ENCODE measurements at places on chromosomes 11 and 22.

- DNase-seq: no peak
Observed at GRCh38 chr11:65243797-65244196, 18.0 kb upstream of the POLA2 start.

- DNase-seq: no peak
Observed at GRCh38 chr22:29702931-29703501, 16.8 kb upstream of the CABP7 start.

DNA sequence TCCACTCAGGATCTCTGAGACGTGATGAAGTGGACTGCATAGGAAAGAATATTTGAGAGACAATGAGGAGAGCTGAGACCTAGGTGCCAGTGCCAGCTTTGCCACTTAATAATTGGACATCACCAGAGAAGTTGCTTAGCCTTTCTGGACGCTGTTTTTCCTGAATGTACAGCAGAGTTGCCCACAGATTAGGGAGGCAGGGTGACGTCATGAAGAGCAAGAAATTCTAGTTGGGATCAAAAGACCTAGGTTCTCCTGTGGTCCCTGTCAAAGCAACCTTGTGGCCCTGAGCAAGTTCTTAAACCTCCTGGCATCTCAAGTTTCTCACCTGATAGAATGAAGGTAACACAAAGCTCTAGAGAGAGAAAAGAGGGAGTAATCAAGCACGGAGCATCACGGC lies 174.6 kb upstream of the TENM4 start:
- DNase-seq: no peak

DNA sequence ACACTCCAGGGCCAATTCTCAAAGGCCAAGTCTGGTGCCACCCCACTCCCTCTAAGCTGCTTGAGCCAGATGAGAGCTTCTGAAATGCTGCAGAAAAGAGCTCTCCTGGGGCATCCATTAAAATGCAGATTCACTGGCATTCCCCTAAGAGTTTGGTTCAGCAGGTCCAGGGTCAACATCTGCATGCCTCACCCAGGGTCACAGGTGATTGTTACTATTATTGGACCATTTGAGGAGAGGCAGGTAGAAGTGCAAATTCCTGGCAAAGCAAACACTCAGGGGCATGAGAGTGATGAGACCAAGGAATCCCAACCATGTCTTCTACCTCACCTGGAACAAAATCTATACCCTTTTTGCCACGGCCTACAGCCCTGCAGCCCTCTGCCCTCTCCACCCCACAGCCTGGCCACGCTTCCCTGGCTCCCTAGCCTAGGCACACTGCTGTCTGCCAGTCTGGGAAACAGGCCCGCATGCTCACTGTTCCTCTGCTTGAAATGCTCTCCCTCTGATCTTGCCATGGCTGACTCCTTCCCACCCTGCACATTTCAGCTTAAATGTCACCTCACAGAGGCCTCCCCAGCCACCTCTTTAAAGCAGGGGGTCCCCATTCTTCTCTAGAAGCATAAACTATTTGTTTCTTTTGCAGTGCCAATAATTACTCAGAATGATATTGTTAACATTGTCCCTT lies 4.4 kb upstream of the P2RX6 start:
- DNase-seq: no peak

DNA sequence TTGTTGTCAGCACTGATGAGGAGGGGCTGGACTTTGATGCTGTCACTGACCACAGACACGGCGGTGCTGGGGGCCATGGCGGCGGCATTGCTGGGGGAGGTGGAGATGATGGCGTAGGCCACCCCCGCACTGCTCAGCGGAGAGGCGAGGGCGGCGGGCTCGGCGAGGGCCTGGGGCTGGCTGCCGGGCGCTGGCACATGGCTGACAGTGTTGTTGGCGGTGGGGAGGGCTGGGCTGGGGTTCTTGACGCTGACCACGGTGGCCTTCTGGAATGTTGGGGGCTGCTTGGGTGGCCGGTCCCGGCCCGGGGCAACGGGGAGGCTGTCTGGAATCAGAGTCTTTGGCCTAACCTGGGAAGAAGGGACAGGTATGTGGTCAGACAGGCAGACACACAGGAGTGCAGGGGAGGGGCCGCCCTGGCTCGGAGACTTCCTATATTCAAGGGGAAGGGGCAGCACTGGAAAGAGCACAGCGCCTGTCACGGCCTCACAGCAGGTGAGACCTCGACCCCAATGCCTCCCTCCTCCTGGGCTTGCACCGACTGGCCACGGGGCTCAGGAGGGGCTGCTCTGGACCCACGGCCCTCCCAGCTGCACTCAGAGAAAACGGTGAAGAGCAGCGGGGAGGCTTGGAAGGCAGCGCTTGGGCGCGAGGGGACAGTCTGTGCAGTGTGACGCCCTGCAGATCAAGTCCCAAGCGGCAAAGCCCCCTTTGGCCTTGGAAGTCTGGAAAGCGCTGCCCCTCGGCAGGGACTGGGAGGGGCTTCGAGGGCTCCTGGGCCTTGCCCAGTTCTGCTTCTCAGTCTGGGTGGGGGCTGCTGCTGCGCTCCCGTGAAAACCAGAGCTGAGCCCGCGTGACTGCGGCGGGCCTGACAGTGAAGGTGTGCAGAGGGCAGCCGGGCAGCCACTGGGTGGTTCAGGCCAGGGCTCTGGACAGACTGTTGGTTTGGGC lies 93.2 kb downstream of the PHF21B start:
- DNase-seq: no peak

GRCh38 chr11:109974523-109974922 lies 118.7 kb upstream of the ZC3H12C start:
- no peak for DNase-seq

DNA sequence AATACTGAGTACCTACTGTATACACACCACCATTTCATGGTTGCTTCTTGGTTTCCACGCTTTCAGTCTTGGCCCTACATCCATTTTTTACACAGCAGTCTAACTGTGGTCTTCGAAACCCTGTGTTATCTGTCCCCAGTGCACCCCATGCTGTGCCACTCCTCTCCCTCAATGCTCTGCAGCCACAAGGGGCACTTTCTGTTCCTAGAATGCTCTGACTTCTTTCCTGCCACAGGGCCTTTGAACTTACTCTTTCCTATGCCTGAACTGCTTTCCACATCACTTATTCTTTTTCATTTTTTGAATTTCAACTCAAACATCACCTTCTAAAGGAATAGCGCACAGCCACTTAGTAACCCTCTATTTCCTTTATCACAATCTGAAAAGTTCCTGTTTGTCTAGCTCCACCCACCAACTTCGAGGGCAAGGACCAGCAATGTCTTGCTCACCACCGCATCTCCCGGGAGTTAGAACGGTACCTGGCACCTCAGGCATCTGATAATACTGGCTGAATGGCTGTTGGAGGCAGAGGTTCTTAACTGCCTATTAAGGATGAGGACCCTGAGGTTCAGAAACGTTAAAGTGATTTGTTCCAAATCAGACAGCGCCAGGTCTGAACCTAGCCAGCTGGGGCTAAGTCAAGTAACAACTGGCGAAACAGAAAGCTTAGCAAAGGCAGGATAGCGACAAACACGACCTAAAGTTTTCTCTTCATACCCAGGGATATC lies 568 bp downstream of the ALG8 start:
- peak; percentile 23 for DNase-seq
